ENCODE measurements at places on chromosomes 3 and 15. TPM values are rescaled to one million over a fixed set of nuclear protein-coding genes. Genes with fewer than 3 reads are reported as not detected.

GRCh38 chr3:128484404-128485281, 8.4 kb downstream of the GATA2 start:
- peak; percentile 54 for DNase-seq

DNA sequence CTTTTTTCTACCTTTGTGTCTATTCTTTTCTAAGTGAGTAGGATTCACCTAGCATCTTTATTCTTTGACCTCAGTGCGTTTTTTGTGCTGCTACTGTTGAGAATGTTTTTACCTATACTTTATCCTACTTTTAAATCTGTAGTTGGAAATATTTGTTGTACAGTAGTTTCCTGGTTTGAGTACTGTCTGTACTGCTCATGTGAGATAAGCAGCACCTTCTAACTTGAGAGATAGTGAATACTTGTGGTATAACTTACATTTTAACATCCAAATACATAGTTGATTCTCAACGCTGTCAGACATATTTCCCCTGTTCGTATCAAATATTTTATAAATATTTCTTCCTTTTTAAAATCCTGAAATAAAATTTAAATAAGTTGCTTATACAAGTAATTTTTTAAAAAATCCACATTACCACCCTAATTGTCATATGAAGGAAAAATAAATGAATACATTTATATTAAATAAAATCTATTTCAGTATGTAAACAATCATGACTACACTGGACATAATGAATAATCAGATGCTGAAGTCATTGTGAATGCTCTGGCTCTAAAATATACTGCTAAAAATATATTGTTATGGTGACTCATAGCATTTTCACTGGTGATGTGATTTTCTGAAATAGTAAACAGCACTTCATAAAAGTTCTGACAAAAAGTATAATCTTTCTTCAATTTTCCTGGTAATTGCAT, 17.4 kb downstream of the ATP11B start:
- DNase-seq = peak; percentile 43

Gene MRPS25
- 23.4 TPM for total RNA-seq

Gene HDDC3
- 9.5 TPM for total RNA-seq

GRCh38 chr3:3064297-3064696, 45.9 kb downstream of the IL5RA start:
- DNase-seq = no peak

DNA sequence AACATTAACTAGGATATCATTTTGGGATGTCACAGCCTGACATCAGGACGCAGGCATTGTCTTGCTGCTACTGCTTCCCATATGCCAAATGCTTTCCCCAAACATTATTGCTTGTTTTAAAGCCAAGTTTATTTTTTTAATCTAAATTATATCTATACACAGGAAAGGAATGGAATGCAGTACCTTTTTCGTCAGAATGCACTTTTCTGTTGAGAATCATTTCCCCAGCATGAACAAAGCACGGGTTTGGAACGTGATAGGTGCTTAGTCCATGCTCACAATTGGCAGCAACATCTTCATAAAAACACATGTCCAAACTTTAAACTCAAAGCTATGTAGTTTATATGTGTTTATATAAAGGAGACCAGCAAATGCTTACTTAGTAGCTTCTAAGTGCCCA, 26.1 kb downstream of the PXK start:
- DNase-seq = no peak

Gene MAGEL2
- total RNA-seq = not detected

DNA sequence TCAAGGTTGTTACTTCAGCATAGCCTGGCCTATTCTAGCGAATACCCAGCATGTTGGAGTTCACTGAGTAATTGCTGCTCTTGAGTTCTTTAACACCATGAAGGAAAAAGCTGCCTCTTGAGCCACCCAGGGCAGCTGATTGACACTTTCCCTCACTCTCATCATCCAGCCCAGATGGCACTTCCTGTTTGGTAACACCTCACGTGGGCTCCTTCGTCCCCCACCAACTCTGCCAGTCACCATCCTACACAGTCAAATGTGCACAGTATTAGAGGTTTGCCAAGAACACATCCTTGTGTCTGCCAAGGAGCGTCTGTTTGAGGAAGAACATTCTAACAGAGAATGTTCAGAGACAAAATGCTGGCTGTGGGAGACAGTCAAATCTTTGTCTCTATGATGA, 266.3 kb downstream of the RPLP1 start:
- DNase-seq = no peak

Gene GHSR
- total RNA-seq = not detected

Gene NDUFAF3
- total RNA-seq = 52.9 TPM

Measured in dermis microvascular lymphatic vessel endothelial cell (primary cell).